ENCODE measurements at places on chromosomes 5 and 9.

- DNase-seq, result no peak
Measured at GRCh38 chr5:177445917-177446199, 756 bp upstream of the PRR7 start.

DNA sequence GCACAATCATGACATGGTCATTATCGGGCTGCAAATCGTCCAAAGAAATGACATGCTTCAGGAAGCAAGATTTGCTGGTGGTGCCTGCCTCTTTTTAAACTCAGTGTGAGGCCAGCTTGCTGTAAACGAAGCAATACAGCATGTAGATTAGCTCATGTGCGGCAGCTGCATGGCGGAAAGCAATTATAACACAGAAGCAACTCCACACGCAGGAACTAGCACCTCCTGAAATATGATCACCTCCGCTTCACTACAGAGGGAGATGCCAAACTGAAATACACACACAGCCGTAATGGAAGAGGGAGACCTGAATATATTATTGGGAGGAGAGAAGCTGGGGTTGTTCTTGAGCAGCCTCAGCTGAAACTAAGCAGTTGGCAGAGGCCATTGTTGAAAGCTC lies 312.5 kb downstream of the PSAT1 start:
- no peak for DNase-seq

DNA sequence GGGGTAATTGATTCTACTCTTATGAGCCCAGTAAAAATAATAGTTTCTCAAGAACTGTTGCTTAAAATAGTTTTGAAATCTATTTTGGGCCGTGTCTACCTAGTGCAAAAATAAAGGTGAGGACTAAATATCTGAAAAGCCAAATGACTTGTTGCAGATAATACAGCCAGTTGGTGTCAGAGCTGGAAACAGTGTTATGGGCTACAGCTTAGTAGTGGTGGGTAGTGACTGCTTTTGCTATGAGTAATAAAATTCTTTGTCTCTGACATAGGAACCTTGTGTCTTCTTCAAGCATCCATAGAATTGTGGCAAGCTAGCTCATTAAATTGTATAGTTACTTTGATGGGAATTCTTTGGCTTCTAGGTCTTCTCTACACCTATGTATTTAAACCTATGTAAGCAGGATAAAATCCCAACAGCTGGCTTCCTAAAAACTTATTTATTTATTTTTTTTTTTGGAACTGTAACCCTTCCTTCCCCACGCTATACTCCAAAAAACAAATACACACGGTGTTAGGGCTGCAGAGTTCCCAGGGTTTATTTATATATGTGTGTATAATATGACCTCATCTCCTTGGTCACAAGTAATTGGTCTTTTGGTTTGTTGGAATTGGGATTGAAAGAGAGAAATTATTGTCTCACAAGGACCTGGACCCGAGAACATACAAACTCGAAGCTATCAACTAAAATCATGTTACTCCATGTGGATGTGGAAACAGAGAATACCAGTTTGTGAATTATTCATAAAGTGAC lies 138.0 kb downstream of the NUDT12 start:
- no peak for DNase-seq

DNA sequence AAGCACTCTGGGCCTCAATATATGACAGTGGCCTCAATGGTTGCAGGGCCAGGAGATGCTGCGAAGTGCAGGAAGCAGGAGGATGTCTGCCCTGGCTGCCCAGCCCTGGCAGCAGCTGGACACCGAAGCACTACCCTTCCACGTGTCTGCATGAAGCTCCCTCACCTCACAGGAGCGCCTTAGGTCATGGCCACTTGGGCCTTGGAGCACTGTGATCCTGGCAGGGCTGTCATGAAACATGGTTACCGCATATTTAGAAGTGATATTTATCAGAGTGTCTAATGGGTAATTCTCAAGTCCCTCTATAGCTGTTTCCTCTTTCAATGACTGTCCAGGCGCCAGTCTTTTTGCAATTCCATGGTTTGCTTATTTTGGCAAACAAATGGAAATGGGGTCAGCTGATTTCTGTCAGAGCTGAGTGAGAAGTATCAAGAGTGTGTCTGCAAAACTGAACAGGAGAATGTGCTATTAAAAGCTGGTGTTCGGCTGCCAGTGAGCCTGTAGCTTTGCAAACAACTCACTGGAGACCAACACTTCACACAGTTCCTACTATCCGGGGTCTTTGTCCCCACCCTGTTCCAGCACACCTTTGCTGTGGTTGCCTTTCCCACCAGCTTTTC lies 285.9 kb downstream of the KIF4B start:
- no peak for DNase-seq

GRCh38 chr5:178093134-178093533 lies 20.2 kb upstream of the N4BP3 start:
- no peak for DNase-seq

GRCh38 chr9:17905781-17906175 lies 326.9 kb downstream of the SH3GL2 start:
- no peak for DNase-seq

GRCh38 chr5:109329333-109330237 lies 80.2 kb downstream of the PJA2 start:
- no peak for DNase-seq

DNA sequence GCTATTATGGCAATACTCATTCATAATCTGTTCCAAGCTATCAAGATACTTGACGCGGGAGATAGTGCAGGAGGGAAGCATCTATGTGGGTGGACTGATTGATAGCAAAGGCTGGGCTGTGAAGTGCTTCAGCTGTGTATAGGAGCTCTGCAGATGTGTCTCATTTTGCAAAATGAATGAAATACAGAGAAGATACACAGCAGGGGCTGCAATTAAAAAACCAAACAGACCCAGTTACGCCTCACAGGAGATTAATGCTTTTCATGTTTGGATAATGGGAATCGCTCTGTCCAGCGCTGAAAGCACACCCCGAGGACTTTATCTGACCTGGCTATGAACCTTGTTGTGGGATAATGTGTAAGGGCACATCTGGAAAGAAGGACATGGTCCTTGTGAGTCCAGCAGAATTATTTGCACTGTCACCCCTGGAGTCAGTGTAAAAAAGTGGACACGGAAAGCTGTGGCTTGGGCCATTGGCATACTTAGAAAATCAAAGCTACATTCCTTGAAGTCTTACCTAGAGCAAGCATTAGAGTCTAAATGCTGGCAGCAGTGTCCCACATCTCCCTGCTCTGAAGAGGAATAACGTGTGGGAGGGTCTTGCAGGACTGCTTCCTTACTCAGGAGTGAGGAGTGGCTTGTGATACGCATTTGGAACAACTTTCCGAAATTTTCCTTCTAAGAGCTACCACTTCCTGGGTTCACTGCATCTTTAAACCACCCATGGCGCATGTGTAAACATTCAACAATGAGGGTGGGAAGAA lies 2.6 kb downstream of the SH3RF2 start:
- DNase-seq, result no peak

DNA sequence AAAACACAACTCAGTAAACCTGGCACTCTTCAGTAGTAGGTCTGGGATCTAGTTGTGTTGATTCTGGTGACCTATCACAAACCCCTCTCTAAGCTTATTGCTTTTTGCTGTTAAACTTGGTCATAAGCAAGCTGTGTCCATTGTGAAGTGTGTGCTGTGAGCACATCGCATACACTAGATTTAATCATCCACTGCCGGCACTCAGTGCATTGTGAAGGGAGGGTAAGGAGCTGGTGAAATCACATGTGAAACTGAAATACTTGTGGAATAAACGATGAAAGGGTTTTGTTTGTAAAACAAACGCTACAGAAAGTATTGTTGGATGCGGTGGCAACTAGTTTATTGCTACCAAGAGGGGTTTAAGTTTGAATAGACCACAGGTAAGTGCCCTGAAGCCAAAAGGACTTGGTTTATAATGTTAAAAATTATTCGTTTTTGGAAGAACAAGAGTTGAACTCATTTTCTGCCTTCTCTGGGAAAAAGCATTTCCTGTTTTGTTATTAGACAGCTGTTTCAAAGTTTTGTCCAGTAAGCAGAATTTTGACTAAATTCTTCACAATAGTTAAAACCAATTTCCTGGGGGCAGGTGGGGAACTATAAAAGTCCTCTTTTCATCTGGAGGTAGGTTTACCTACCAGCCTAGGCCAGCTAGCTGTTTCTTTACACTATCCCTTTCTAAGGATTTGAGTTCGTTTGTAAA lies 24.6 kb downstream of the TJP2 start:
- DNase-seq, result no peak

DNA sequence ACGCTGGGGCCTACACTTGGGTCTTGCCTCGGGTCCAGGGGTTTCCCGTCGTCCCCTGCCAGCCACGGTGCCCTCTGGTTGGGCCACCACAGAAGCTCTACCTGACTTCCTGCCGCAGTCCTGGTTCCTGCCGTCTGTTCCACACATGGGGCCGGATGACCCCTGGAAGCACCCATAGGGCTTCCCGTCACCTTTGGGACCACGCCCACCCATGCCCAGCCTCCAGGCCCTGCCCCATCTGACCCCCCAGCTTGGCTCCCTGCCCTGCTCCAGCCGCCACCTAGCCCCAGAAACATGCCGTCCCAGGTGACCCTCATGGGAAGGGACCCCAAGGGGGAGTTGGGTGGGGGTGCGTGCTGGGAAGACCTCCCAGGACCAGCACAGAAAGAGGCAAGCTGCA lies 13.7 kb downstream of the MRPL36 start:
- no peak for DNase-seq

DNA sequence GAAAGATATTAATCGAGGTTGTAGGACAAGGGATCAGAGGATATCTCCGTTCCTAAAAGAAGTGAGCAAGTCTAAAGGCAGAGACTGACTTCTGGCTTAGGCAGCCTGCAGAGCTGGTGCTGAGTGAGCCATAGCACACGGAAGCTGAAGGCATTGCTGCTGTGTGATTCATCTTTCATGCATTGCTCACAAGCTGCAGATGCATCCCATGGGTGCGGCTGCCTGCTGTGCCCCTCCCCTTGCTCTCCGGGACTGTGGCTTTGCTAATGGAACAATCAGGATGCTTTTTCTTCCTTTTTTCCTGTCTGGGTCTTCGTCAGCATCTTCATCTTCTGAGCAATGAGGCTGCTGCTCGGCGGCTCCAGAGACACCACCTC lies 341.4 kb downstream of the DIRAS2 start:
- no peak for DNase-seq

DNA sequence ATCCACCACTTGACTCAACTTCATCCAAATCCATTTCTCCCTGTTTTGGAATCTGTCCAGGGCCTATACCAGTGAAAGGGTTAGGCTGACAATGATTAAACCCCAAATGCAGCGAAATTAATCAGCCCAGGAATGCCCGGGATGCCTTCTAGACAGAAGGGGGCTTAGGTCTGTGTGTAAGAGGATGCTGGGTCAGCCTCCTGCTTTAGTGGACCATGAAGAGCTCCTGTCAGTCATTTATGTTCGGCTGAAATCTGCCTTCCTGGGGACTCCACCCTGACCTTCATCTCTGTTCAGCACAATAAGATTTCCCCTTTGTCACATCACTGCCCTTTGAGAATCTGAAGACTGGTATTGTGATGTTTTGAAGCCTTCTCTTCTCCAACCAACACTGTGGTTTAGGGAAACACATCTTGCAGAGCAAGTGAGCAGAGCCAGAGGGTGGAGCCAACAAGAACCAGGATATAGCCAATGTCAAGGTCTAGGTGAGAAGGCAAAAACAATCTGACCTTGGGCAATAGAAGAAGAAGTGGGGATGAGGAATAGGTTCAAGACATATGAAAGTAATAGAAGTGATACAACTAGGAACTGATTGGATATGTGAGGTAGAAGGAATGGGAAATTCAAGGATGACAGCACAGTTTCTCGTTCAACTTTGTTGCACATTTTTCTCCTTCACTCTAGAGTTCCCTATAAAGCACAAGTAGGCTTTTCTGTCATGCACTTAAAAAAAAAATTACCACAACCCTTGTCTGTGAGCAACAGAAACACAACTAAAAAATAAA lies 234.4 kb downstream of the ARHGAP26 start:
- no peak for DNase-seq

DNA sequence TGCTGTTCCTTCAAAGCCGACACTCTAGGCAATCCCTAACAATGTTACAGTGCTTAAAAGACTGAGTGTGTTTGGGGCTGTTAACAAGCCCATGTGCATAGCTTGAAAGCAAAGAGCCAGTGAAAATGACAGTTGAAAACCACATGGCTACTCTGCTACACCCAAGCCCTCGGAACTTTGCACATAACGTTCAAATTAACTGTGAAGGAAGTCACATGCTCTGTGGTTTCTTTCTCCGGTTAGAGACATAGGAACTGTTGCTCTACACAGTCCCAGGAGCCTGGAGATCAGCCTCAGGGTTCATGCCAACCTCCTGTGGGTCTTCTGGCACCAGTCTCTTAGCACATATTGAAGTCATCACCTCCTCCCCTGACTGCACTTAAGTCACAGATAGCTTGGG lies 51.1 kb downstream of the C9orf152 start:
- no peak for DNase-seq

- no peak for DNase-seq
Measured at GRCh38 chr5:43485406-43485805, 1.7 kb upstream of the TMEM267 start.

DNA sequence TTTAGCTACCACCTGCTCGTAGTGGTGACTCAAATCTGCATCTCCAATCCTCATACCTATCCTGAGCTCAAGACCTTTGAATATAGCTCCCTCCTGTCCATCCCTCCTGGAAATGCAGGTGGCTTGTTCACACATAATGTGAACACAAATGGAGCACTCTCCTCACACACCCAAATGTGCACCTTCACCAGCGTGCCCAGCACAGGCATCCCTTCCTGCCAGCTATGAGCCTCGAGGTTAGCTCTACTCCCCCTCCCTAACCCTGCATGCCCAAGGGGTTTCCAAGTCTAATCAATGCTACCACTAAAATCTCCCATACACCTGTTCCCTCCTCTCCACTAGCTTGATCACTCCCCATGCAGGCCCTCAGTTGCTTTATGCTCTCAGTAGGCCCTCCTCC lies 2.2 kb upstream of the TGFBI start:
- DNase-seq, result no peak

DNA sequence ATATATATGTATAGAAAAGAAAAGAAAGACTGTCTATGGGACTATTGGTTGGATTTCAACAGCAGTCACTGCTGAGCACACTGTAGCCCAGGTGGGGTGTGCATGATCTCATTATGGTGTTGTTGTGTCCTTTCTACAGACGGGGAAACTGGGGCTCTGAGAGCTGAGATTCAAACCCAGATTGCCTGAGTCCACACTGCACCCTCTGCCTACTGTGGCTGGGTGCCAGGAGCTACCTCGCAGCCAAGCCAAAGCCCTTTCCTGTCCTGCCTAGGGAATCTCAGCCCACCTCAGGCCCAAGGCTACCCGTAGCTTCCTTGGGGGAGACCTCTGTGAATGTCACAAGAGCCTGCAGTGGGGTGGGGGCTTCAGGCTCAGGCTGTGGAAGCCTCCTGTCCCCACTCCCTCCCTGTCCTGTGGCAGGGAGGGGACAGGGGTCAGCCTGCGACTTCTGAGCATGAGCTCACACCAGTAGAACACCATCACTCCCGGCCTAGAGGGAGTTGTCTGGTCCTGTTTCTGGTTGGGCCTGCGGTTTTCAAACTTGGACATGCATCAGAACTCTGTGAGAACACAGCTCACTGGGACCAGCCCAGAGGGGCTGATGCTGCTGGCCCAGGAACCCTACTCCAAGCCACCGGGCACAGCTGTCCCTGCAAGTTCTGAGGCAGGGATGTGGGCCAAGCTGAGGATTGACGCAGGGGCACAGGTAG lies 7.9 kb upstream of the NINJ1 start:
- DNase-seq, result no peak

GRCh38 chr9:127133739-127134167 lies 11.3 kb upstream of the ANGPTL2 start:
- DNase-seq, result no peak

Data from activated CD4-positive, alpha-beta T cell treated with anti-CD3 and anti-CD28 coated beads for 48 hours (primary cell).